ENCODE measurements at places on chromosomes 3 and 15.

DNA sequence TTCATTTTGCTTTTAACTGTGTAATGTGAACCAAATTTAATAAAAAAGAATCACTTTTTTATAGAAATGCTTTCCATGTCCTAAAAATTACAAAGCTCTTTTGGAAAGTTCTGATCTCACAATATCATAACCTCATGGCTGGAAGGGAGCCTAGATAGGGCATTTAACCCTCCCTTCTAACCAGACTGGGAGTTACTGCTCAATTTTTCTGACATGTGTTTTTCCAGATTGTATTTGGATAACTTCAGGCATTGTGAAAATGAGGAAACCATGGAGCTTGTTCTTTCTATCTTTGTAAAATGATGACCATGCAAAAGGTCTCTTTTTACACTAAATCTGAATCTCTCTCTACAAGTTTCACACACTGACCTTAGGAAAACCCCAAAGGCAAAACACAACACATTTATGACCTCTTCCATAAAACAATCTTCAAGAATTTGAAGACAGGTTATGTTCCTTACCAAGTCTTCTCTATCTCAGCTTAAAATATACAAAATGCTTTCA is 508.8 kb downstream of the DIPK2A start:
- no peak for DNase-seq

DNA sequence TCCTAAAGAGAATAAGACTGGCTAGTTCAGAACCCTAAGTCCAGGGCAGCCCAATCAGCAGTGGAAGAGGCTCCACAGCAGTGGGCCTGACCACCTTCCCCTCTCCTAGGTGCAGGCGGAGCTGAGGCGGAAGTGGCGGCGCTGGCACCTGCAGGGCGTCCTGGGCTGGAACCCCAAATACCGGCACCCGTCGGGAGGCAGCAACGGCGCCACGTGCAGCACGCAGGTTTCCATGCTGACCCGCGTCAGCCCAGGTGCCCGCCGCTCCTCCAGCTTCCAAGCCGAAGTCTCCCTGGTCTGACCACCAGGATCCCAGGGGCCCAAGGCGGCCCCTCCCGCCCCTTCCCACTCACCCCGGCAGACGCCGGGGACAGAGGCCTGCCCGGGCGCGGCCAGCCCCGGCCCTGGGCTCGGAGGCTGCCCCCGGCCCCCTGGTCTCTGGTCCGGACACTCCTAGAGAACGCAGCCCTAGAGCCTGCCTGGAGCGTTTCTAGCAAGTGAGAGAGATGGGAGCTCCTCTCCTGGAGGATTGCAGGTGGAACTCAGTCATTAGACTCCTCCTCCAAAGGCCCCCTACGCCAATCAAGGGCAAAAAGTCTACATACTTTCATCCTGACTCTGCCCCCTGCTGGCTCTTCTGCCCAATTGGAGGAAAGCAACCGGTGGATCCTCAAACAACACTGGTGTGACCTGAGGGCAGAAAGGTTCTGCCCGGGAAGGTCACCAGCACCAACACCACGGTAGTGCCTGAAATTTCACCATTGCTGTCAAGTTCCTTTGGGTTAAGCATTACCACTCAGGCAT is 33.7 kb downstream of the VIPR1 start:
- peak; percentile 39 for DNase-seq

- peak; percentile 56 for DNase-seq
These were observed 3.5 kb upstream of the SHISA5 start for GRCh38 chr3:48507256-48508061.

- no peak for DNase-seq
These were observed 157.3 kb upstream of the UBE2E1 start for GRCh38 chr3:23648326-23648995.

DNA sequence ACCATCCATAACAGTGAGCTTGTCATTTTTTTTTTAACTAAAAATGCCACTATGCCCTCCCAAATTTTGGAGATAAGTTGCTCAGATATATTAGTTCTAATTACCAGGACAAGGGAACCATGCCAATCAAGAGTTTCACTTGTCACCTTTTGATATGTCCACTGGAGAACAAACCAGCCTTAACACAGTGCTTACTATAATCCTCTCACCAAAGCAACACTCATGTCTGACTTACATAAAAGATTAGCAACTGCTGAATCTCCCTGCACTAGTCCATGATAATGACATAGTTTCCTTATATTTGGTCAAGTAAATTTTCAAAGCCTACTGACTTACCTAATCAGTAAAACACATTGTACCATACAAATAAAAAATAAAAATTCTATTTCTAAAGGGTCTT is 44.4 kb downstream of the TTBK2 start:
- DNase-seq, result no peak

DNA sequence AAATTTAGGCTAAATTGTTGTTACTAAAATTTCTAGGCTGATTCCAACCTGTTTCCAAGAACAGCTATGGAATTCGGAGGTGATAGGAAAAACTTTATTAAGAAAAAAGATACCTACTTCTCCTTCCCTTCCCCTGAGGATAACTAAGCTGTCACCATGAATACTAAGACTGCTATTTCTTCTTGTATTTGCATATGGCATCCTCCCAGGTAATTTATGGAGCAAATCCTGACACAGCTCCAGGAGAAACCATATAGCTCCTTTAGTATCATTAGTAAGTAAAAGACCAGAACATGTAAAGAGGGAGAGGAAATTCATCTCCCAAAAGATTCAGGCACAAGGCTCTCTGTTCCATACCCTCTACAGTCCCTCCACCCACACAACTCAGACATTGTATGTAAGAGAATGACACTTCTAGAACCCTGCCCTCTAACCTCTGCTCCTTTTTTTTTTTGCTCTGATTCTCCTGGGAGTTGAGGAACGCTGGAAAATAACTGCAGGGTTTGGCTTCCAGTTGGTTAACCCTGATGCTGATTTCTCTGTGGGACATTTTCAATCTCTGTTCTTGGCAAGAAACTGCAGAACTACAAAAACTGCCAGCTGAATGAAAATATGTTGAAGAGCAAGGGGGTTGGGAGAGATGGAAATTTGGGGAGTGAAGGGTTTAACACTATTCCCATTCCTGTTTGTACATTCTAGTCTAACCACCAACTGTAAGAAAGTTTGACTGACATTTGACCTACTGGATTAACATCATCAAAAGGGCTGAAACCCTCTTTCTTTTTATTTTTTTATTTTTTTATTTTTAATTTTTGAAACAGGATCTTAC is 14.2 kb upstream of the MAGI1 start:
- no peak for DNase-seq

- no peak for DNase-seq
These were observed 263.3 kb upstream of the TPM1 start for GRCh38 chr15:62779036-62779770.

DNA sequence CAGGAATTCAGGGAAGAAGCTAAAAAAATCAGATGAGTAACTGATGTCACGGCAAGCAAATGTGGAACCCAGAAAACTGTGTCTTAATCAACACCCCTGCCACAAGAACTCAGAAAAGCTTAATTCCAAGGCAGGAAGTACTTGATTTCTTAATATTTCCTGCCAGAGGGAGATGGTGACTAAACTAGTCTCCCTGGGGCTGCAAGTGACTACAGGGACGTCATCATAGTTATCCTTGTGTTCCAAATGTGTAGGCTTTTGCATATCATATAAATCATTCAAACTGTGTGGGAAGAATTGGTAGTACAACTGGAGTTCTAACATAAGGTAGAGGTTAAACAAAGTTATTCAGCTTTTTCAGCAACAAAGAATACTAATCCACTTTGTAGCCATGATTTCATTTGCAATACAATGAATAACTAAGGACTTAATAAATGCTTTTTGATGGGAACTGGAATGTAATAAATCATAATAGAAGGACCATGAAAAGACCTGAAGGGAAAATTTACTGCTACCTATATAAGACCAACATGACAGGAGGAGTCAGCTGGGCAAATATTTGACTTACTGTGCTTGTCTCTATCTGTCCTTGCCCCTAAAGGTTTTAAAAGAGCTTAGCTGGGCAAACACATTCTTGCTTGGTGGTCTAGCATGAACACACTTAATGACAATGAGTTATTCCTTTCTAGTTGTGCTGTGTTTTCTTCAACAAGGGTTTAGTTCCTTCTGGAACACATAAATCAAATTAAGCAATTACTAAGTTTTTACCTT is 76.0 kb upstream of the NECTIN3 start:
- no peak for DNase-seq

- DNase-seq, result no peak
These were observed 626.2 kb downstream of the IGSF11 start for GRCh38 chr3:118408431-118408830.

GRCh38 chr3:165206454-165207266 is 10.5 kb upstream of the SLITRK3 start:
- peak; percentile 8 for DNase-seq

- no peak for DNase-seq
These were observed 59.8 kb upstream of the BOC start for GRCh38 chr3:113151461-113152031.

- no peak for DNase-seq
These were observed 50.5 kb downstream of the ANP32A start for GRCh38 chr15:68770216-68770615.

DNA sequence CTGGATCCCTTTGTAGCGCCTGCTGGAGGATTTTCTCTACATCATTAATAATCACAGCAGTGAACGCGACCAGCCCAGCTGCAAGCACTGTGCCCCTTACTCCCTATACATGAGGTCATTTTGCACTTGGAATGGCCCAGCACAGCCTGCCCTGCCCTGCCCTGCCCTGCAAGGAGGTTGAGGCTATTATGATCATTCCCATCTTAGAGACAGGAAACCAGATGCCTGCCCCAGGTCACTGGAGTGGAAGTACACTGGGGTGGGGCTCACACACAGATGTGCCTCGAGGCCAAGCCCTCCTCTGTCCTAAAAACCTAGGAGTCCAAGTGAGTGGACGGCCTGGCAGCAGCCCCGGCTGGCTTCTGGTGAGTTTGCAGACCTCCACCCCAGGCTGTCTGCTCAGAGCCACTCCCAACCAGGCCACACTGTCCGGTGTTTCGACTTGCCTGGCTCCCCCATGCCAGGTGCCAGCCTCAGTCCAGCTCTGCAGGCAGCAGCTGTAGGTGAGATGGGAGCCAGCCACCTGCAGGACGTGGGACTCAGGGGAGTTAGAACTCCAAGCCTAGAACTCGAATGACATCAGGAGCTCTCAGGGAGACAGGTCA is 30.4 kb upstream of the SEC61A1 start:
- no peak for DNase-seq

Data from stimulated activated CD4-positive, alpha-beta T cell treated with anti-CD3 and anti-CD28 coated beads, Interleukin-12 subunit alpha, Interleukin-12 subunit beta, amount 100 ng/mL, for 4 hours (primary cell).